ENCODE measurements at places on chromosomes 6 and 20.

- no peak for DNase-seq
These were observed 43.1 kb upstream of the FOXP4 start for GRCh38 chr6:41502917-41503671.

DNA sequence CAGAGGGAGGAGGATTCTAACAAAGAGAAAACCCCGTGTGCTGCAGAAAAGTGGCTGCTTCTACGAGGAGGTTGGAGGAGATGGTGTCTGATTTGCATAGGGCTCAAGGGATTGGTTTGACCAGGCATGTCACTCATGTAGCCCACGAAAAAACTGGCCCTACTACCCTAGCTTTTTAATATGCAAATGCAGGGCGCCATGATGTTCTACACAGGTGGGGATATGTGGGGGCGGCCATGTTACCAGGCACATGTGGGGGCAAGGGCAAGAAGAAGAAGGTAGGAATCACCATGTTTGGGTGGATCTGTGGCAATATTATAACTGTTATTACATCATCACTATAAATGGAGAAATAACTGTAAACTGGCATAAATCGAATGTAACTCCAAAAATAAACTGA is 9.9 kb downstream of the KIAA1755 start:
- DNase-seq, result no peak

- no peak for DNase-seq
These were observed 96.5 kb upstream of the TBX18 start for GRCh38 chr6:84860920-84861319.

DNA sequence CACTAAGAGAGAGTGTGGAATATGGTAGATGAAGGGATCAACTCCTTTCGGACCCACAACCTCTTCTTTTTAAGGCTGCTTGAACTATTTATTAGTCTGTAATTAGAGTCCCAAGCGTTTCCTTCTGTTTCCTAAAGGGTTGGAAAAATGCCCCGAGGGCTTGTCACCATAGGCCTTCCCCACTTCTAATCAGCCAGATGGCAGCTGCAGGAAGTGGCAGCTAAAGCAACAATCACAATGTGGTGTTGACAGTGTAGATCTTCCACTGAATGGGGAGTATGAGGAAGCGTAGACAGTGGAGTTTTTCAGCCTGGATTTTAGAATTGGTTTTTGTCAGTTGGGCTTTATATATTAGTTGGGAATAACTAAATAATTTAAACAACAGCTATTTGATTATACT is 40.6 kb downstream of the SLC35D3 start:
- no peak for DNase-seq

DNA sequence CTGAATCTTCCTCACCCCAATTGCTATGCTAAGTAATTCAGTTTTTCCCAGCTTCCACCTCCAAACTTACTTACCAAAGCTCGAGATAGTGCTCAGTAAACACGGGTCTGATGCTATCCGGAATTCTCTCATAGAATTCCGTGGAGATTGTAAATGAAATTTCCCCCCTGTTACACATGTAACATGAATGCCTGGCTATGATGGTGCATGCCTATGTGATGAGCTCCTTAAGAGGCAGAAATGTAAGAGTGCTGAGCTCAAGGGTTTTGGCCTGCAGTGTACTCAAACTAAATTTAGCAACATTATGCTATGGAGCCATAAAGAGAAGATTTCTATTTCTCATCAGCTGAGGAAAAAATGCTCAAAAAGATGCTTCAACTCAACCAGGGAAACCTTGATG is 133.4 kb upstream of the FUT9 start:
- no peak for DNase-seq

GRCh38 chr6:31587791-31588777 is 2.0 kb downstream of the LST1 start:
- peak; percentile 60 for DNase-seq

DNA sequence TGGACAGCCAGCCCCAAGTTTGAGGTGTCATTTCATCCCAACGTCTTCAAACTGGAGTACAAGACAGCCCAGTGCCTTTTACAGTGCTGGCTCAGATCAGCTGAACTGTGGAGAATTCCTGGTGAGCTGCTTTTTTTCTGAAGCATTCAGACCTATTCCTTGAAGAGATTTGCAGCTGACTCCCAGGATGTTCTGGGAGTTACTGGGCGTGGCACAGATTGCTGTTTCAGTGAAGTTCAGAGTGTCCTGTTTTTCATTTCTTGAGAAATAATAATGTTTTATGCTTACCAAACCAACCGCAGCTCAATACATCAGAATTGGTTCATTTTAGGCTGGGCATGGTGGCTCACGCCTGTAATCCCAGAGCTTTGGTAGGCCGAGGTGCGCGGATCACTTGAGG is 33.4 kb upstream of the SRPK1 start:
- DNase-seq, result no peak

GRCh38 chr6:29762051-29762450 is 38.8 kb downstream of the HLA-F start:
- no peak for DNase-seq

DNA sequence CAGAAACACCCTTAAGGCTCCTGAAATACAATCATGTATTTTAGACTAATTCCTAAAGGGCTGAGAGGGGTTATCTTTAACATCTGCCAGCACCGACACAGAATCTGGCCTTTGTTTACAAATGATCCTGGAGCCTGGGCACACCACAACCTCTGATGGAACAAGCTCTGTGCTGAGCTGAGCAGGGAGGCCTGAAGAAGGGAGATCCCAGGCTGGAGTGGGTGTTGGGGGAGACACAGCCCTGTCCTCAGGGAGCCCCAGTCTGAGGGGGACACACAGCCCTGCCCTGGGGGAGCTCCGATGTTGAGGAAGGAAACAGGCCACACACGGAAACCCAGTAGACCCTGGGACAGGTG is 130.5 kb downstream of the VEGFA start:
- DNase-seq, result no peak

DNA sequence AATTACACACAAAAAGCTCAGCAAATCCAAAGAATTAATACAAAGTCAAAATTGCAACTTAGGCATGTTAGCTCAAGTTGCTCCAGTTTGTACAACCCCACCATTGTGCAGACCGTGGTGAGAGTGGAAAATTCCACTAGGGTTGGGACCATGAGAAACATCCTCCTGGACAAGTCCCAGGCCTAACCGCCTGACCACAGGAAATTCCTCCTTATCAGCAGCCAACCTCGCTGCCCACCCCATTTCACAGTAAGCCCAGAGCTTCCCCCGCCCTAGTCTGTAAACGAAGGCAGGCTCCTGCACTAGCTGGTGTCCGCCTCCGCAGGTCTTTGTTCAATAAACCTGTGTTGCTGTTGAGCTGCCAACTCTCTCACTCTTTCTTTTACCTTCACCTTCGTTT is 1023.3 kb downstream of the EYS start:
- no peak for DNase-seq

DNA sequence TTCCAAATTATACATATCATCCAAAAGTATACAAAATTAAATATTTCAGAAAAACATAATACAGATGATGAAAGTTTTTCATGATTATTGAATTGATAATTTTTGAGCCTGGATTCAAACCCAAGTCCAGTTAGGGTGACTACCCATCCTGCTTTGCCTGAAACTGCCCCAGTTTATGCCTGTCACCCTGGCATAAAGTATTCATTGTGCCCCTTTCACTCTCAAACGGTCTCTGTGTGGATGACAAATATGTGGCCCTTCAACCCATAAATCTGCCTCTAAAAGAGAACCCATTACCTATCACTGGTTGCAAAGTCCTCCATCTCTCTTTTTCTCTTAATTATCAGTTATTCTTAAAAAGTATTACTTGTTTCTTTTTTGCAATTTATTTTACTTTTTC is 553.7 kb upstream of the JARID2 start:
- no peak for DNase-seq

- no peak for DNase-seq
These were observed 101.9 kb upstream of the ARMC2 start for GRCh38 chr6:108746366-108746765.
